ENCODE measurements at places on chromosomes 4 and X.

DNA sequence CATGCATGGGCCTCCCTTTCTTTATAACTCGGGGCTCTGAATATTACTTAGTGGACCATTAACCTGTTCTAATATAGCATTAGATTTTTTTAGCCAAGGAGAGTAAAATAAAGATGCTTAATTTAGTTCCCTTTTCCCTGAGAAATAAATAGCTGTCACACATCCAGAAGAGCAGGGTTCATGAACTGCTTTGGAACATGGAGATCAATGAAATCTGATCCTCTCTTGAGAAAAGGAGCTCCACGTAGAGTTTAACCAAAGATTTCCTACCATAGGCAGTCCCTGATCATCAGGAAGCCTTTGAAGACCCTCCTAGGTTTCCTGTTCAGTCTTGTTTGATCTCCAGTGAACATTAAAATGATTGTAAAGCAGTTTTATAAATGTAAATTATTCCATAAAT, 8.5 kb upstream of the PCDH19 start:
- no peak overlapping the region for H3K27ac ChIP-seq
- no peak overlapping the region for H3K4me3 ChIP-seq
- no peaks in the 10 kb centered on the region for H3K36me3 ChIP-seq
- no peak for DNase-seq
- peaks cover 6% of the 10 kb centered on the region for H3K4me1 ChIP-seq

DNA sequence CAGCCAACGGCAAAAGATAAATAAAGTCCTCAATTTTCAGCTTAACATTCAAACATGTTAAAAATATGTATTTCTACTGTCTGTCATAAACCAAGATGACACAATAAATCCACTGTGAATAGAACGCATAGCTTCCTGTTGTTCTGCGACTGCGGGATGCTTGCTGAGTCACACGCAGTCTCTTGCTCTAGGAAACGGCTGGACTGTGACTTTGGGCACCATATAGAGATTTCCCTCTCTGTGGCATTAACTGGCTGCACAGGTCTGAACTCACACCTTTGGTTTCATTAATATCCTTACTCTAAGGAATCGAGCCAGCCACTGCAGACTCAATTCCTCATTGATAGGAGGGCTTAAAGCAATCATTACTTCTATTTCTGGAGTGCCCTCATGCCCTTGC, 8.4 kb downstream of the BEND4 start:
- DNase-seq = peak; percentile 7
- H3K4me1 ChIP-seq = no peaks in the 10 kb centered on the region
- H3K27ac ChIP-seq = no peak overlapping the region
- H3K4me3 ChIP-seq = no peak overlapping the region
- no peaks in the 10 kb centered on the region for H3K27me3 ChIP-seq
- no peaks in the 10 kb centered on the region for H3K36me3 ChIP-seq

GRCh38 chr4:138892483-138893407, 122.8 kb upstream of the NOCT start:
- no peak for DNase-seq

GRCh38 chrX:70084592-70085240, 22.5 kb downstream of the OTUD6A start:
- H3K27ac ChIP-seq = no peak overlapping the region
- H3K36me3 ChIP-seq = no peaks in the 10 kb centered on the region
- H3K4me1 ChIP-seq = no peaks in the 10 kb centered on the region
- no peak overlapping the region for H3K4me3 ChIP-seq
- H3K27me3 ChIP-seq = no peaks in the 10 kb centered on the region

- no peaks in the 10 kb centered on the region for H3K4me1 ChIP-seq
- no peak for DNase-seq
- H3K36me3 ChIP-seq = peaks cover 32% of the 10 kb centered on the region
These were observed 6.5 kb downstream of the RPL39 start for GRCh38 chrX:119784747-119785446.

- DNase-seq = no peak
- H3K4me1 ChIP-seq = no peaks in the 10 kb centered on the region
- H3K27me3 ChIP-seq = no peaks in the 10 kb centered on the region
- H3K27ac ChIP-seq = no peak overlapping the region
These were observed 63.8 kb upstream of the SLC4A4 start for GRCh38 chr4:71275004-71275403.

DNA sequence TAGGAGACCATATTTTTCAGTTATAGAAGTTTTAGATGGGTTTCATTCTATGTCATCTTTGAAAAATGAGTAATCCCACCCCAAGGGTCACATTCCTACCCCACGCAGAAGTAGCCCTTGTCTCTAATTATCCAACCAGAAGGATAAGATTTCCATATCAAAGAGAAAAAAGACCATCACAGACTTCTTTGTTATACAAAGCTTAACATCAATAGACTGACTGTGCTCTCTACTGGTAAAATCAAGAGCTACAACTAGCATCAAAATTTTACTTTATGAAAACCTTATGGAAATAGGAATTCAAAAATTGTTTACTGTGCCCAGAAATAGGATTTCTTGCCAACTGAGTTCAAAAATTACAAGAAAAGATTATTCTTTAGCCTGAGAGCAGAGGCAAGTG, 24.9 kb downstream of the TNMD start:
- no peaks in the 10 kb centered on the region for H3K36me3 ChIP-seq
- no peak for DNase-seq
- no peak overlapping the region for H3K4me3 ChIP-seq

DNA sequence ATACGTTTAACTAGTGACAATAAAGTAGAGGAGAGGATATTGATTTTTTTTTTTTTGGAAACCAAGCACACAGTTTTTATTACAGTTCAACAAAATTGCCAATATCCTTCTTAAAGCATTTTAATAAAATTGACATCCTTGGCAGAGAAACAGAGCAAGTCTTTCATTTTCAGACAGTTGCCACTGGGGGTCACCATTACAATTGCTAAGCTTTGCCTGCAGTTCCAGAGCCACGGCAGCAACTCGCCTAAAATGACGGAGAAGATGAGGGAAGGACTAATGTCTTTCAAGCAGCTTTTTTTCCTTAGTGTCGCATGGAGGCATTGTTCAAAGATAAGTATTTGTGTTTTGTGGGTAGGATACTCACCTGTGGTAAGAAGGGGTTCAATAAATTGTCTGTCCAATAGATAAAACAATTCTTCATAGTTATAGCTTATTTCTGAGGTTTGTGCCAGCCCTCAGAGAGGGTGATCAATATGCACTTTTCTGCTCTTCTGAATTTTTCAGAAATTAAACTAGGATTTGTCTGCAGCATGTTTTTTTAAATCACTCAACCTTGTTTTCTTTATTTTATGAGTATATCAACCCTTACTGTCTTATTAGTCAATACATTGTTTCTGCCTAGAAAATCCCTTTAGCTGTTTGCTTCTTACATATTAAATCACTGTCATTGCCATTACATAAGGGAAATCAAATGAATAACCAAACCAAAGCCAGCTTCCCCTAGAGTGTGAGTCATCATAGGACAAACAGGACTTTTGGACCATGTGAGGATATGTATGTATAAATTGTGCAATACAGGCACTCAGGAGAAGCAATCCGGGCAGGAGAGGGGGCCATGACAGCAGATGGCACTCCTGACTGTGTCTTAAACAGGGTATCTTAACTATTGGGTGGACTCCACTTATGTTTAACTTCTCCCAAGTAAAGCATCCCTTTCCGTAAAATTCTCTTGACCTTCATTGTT, 508.1 kb upstream of the ARX start:
- no peak overlapping the region for H3K4me3 ChIP-seq
- no peaks in the 10 kb centered on the region for H3K4me1 ChIP-seq
- no peaks in the 10 kb centered on the region for H3K36me3 ChIP-seq
- no peak overlapping the region for H3K27ac ChIP-seq
- H3K27me3 ChIP-seq = no peaks in the 10 kb centered on the region
- DNase-seq = peak; percentile 22

DNA sequence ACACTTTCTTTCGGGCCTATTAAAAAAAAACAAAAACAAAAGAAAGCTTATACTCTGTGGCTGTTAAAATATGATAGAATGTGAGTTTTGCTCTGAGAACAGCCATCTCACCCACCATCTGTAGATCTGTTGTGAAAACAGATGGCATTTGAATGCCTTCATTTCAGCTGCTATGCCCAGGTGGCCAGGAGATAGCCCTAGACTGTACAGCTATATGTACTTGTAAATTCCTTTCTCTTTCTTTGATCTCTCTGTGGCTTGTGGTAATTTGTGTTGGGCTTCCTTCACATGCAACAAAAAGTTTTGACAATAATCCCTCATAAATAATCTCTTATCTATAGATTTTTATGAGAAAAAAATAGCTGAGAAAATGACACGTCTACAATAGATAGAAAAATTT, 38.1 kb downstream of the PNPLA4 start:
- H3K4me1 ChIP-seq = no peaks in the 10 kb centered on the region
- DNase-seq = peak; percentile 54
- no peak overlapping the region for H3K27ac ChIP-seq
- no peaks in the 10 kb centered on the region for H3K27me3 ChIP-seq

DNA sequence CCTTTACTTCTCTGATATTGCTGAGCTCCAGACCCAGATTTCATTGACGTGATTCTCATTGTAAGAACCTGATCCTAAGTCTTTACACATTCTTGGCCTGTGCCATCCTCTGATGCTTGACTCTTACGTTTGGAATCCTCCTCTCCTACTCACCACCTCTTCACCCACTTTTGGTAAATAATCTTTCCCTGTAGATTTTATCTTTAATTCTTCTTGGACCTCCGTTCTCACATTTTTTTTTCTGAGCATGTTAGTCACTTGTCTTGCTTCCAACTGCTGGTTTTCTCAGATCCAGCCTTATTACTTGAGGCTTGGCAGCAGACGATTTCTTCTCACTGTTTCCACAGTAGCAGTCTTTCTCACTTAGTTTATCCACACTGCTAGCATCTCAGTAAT, 12.4 kb upstream of the SH3RF1 start:
- no peaks in the 10 kb centered on the region for H3K36me3 ChIP-seq
- H3K4me3 ChIP-seq = no peak overlapping the region
- DNase-seq = peak; percentile 53
- H3K4me1 ChIP-seq = no peaks in the 10 kb centered on the region
- no peaks in the 10 kb centered on the region for H3K27me3 ChIP-seq

GRCh38 chr4:150890246-150890645, 124.8 kb downstream of the LRBA start:
- peaks cover 3% of the 10 kb centered on the region for H3K36me3 ChIP-seq
- H3K4me1 ChIP-seq = no peaks in the 10 kb centered on the region
- no peak for DNase-seq

DNA sequence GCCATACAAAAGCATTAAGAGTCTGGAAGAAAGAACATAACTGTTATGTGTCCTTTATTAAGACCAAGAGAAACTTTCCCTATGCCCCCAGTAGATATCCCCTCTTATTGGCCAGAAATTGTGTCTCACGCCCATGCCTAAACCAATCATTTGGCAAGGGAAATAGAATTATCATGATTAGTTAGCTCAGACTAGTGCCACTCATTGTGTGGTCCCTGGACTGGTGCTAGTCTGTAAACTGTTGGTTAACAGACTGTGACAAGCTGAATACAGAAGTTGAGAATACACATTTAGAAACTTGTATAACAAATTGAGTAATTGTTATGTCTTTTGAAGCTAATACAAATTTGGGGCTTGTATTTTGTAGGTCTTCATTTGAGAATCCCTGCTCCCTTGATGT, 8.1 kb upstream of the HUWE1 start:
- no peak overlapping the region for H3K4me3 ChIP-seq
- H3K4me1 ChIP-seq = no peaks in the 10 kb centered on the region
- no peaks in the 10 kb centered on the region for H3K36me3 ChIP-seq
- no peak overlapping the region for H3K27ac ChIP-seq

DNA sequence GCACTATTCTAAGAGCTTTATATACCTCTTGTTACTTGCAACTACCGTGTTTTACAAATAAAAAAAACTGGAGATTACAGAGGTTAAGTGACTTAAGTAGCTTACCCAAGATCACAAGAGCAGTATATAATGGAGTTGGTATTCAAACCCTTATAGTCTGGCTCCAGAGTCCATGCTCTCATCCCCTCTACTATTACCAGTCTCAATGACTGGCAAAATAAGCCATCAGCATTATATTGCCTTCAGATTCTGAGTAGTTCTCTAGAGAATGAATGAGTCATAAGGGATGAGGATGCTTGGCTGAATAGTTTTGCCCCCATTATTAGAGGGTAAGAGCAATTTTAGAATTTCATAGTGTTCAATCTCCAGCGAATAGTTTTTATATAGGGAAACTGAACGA, 170.1 kb upstream of the ATOH1 start:
- no peaks in the 10 kb centered on the region for H3K36me3 ChIP-seq
- DNase-seq = no peak
- no peak overlapping the region for H3K27ac ChIP-seq
- H3K4me3 ChIP-seq = no peak overlapping the region
- H3K27me3 ChIP-seq = no peaks in the 10 kb centered on the region

DNA sequence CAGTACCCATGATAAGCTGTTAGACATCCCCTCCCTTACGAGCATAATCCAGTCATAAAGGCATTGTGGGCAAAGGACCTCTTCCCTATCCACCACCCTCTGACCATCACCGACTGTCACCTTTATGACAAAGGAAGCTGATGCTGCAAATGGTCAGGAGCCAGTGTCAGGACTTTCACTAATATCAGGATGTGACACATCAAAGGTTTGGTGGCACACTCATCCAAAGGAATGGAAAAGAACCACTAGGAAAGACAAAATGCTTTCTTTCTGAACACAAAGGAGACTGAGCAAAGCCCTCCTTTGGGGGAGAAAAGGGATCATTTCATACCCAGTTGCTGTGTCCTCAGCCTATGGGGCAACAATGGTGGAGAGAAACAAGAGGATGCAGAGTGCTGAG, 66.9 kb upstream of the PROM1 start:
- H3K27me3 ChIP-seq = no peaks in the 10 kb centered on the region
- H3K4me1 ChIP-seq = no peaks in the 10 kb centered on the region
- H3K36me3 ChIP-seq = no peaks in the 10 kb centered on the region
- no peak overlapping the region for H3K4me3 ChIP-seq
- H3K27ac ChIP-seq = no peak overlapping the region

- DNase-seq = peak; percentile 76
- no peaks in the 10 kb centered on the region for H3K36me3 ChIP-seq
- H3K27me3 ChIP-seq = no peaks in the 10 kb centered on the region
- no peaks in the 10 kb centered on the region for H3K4me1 ChIP-seq
- H3K27ac ChIP-seq = no peak overlapping the region
These were observed 172.1 kb downstream of the MID1IP1 start for GRCh38 chrX:38973322-38973721.

DNA sequence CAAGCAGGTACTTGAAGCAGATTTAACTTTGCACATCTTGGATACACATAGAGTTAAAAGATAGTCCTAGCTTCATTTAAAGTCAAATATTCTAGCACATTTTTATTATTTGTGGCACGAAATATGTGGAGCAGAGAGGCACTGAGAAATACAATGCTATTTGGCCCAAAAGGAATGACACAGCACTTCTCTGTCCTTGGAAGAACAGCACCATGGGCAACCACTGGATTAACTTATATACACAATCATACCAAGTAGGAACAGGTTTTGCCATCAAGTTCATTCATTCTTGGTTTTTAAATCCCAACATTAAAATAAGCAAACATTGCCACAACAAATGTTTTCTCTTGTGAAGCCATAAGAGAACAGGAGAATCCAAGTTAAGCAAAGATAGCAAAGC, 924 bp upstream of the ENAM start:
- no peak for DNase-seq
- H3K4me3 ChIP-seq = no peak overlapping the region
- no peaks in the 10 kb centered on the region for H3K4me1 ChIP-seq
- no peaks in the 10 kb centered on the region for H3K27me3 ChIP-seq
- no peaks in the 10 kb centered on the region for H3K36me3 ChIP-seq
- no peak overlapping the region for H3K27ac ChIP-seq
